AG04449 (cell line): ENCODE measurements at places on chromosomes 2 and 18.

GRCh38 chr2:119156891-119157773, 1.4 kb downstream of the C1QL2 start:
- no peak for DNase-seq

- peak; percentile 31 for DNase-seq
Measured at GRCh38 chr2:234467289-234467688, 29.6 kb downstream of the ARL4C start.

- no peak for DNase-seq
Measured at GRCh38 chr2:11773747-11774525, 27.5 kb downstream of the LPIN1 start.

DNA sequence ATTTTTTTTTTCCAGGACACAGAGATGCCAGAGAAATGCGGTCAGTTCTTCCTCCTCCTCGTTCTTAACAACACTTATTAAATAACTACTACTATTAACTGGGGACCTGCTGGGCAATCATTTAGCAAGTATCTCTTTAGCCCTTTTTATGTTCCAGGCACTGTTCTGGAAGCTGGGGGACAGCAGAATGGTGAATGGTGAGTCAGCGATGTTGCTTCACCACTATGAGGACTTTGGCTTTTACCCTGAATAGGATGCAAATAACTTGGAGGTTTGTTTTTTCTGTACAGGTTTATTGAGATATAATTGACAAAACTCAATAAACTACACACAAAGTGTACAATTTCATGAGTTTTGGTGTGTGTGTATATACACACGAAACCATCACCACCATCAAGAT, 179.9 kb upstream of the MSH6 start:
- DNase-seq = no peak

DNA sequence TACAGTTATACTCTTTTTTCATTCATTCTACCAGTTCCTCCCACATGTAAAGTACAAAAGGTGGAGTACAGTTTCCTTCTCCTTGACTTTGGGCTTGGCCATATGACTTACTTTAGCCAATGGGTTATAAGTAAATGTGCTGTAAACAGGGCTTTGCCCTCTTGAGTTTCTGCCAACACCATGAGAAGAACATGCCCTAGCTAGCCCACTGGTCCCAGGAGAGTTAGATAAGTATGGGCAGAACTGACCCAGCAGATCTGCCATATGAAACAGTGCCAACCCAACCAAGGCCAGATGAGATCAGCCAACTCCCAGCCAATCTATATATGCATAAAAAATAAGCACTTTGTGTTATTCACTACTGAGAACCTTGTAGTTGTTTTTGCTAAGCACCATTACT, 25.5 kb downstream of the ZC3H8 start:
- DNase-seq = no peak

DNA sequence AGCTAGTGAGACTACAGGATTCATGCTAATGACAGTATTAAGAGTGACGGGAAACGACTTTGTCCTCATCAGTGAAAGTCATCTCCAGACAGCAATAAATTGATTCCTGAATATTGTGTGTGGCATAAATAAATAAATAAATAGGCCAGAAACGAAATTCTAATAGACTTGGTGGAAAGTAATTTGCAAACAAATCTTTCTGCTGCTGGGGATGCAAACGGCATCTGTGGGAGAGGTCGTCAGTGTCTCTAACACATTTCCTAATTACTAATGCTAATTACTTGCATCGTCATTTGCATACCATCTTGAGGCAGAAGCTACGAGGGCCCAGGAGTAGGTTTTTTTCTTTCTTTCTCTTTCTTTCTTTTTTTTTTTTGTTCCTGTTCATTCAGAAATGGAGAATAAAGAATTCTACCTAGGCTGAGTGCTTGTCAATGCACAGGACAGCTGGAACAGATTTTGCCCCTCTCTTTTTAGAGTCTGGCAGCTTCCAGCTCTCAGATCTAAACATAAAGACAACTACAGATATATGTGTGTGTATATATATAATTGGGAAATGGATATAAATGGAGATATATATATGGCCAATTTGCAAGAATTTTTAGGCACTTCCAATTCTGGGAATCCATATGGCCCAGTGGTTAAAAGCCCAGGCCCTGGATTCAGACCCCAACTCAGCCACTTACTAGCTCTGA, 75.1 kb downstream of the SPP2 start:
- DNase-seq = no peak

DNA sequence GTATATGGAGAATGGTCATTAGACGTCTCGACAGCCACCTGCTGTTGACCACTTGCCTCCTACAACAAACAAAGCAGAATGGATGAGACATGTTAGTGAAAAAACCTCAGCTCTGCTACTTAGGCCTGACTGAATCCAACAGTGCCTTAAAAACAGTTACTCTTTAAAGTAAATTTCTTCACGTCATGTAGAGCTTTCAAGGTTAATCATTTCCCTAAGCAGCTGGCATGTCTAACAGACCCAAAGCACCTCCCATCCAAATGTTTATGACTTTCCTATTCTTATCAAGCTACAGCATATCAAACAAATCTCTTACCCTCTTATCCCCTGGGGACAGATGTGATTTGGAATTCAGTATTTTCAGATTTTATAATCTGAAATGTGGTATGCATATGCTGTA, 75.6 kb upstream of the ITGB6 start:
- no peak for DNase-seq
